ENCODE measurements at places on chromosomes 11 and 22. TPM values are rescaled to one million over a fixed set of nuclear protein-coding genes. Genes with fewer than 3 reads are reported as not detected.

The CEP126 gene
- total RNA-seq, result 2.1 TPM

The CARD18 gene
- total RNA-seq, result not detected

The AP2A2 gene
- 88.8 TPM for total RNA-seq

The RBMXL2 gene
- total RNA-seq, result not detected
